Progenitor cell of endocrine pancreas (in vitro differentiated cells): ENCODE measurements at places on chromosomes 7 and 10. TPM values are rescaled to one million over a fixed set of nuclear protein-coding genes. Genes with fewer than 3 reads are reported as not detected.

DNA sequence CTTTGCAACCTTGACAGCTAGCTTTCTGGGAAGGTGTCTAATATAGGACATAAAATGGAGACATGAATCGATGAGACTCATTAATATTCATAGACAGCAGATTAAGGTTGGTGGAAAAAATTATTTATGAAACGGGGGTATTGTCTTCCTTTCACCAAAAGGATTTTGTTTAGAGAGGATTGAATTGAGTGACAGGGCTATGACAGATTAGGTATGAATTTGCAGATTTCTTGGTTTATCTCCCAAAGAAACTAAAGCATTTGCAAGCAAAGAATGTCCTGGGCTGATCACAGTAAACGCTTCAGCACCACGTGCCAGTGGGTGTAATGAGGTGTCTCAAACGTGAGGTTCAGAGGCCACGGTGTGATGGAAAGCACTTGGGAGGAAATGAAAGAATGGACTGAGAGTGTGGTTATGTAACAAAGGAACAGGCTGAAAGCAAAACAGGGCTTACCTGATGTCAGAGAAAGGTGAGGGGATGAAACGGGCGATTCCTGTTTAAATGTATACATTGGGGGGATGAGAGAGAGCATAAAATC is 329.2 kb upstream of the NPVF start:
- peaks cover 17% of the 10 kb centered on the region for H3K27me3 ChIP-seq
- H3K4me3 ChIP-seq, result no peak overlapping the region
- H3K36me3 ChIP-seq, result no peaks in the 10 kb centered on the region
- DNase-seq, result no peak

DNA sequence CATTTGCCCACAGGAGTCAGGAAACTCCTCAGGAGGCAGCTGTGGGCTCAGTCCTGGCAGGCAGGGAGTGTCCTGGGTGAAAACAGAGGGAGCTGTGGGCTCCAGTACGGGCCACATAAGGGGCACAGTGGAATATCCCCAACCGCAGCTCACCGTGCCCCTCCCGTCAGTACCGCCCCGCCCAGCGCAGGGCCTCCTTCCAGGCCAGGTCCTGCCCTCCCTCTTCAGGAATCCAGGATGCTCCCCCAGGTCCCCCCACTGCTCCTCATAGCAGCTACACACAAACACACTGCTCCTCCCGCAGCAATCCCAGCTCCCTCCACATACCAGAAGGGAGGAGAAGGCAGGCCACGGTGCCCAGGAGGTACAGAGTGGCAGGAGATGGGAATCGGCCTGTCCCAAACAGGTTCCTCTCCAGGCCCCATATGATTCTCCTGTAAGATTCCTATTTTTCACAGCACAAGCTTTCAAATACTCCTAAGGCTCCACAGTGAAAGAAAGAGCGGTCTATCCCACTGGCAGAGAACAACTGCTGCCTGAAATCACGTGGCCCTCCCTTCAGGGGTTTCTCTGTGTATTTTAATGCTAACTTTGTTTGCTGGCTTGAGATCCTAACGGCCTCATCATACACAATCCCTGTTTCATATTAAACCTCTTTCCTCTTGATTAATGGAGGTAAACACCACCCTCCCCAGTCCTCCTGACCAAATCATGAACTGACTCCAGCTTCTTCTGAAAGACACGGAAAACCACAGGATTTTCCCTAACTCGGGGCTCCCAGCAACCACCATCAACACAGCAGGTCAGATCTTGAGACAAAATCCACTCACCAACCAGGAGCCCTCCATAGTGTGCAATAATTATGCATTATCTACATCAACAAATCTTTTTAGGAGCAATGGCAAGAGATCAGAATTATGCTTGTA is 178.7 kb downstream of the TNS3 start:
- H3K4me3 ChIP-seq, result no peak overlapping the region
- no peaks in the 10 kb centered on the region for H3K27me3 ChIP-seq
- DNase-seq, result no peak
- peaks cover 41% of the 10 kb centered on the region for H3K36me3 ChIP-seq
- peaks cover 9% of the 10 kb centered on the region for H3K4me1 ChIP-seq

DNA sequence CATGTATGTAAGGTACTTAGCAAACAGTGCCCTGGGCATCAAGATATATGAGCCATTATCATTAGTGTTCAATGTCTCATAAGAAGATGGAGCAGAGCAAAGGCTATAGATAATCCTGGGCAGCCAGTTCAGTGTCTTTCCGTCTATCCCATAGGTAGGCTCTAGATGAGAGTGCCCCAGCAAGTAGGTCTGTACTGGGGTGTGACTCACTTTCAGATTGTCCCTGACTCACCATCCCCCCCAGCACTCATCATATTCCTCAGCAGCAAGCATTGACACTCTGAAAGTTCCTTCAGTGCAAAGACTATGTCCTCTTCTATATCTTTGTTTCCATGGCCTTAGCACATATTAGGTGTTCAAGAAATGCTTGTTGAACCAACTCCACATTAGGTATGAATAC is 20.0 kb upstream of the FAM204A start:
- DNase-seq, result no peak
- H3K36me3 ChIP-seq, result no peaks in the 10 kb centered on the region
- H3K4me1 ChIP-seq, result peaks cover 13% of the 10 kb centered on the region
- no peak overlapping the region for H3K27ac ChIP-seq
- peaks cover 3% of the 10 kb centered on the region for H3K27me3 ChIP-seq
- H3K4me3 ChIP-seq, result no peak overlapping the region

Gene ACSL5
- total RNA-seq, result 0.22 and 0.33 TPM in 2 replicates

Gene FBXL13
- 9.1 and 9.2 TPM in 2 replicates for total RNA-seq
